ENCODE measurements at places on chromosomes 7 and 10.

- H3K27ac ChIP-seq: no peak overlapping the region
- H3K36me3 ChIP-seq: no peaks in the 10 kb centered on the region
- H3K27me3 ChIP-seq: no peaks in the 10 kb centered on the region
- H3K4me1 ChIP-seq: no peaks in the 10 kb centered on the region
- H3K4me3 ChIP-seq: no peak overlapping the region
- no peak for DNase-seq
These were observed 20.0 kb downstream of the SORCS1 start for GRCh38 chr10:107144490-107144889.

GRCh38 chr10:56349611-56350010 is 11.4 kb downstream of the ZWINT start:
- H3K36me3 ChIP-seq: no peaks in the 10 kb centered on the region
- H3K27ac ChIP-seq: no peak overlapping the region
- no peaks in the 10 kb centered on the region for H3K4me1 ChIP-seq
- no peak for DNase-seq
- no peaks in the 10 kb centered on the region for H3K27me3 ChIP-seq
- H3K4me3 ChIP-seq: no peak overlapping the region

GRCh38 chr7:1926908-1927306 is 256.8 kb downstream of the ELFN1 start:
- no peaks in the 10 kb centered on the region for H3K36me3 ChIP-seq
- no peak overlapping the region for H3K4me3 ChIP-seq
- no peak overlapping the region for H3K27ac ChIP-seq

GRCh38 chr10:88583584-88583957 is 453 bp upstream of the RNLS start:
- peaks cover 12% of the 10 kb centered on the region for H3K4me1 ChIP-seq
- no peak for DNase-seq
- peak overlapping the region; percentile 90 for H3K4me3 ChIP-seq
- peak overlapping the region; percentile 93 for H3K27ac ChIP-seq
- H3K27me3 ChIP-seq: no peaks in the 10 kb centered on the region

- no peak overlapping the region for H3K4me3 ChIP-seq
- no peaks in the 10 kb centered on the region for H3K27me3 ChIP-seq
- peaks cover 6% of the 10 kb centered on the region for H3K4me1 ChIP-seq
- no peak overlapping the region for H3K27ac ChIP-seq
These were observed 36.0 kb downstream of the R3HCC1L start for GRCh38 chr10:98170249-98171117.

DNA sequence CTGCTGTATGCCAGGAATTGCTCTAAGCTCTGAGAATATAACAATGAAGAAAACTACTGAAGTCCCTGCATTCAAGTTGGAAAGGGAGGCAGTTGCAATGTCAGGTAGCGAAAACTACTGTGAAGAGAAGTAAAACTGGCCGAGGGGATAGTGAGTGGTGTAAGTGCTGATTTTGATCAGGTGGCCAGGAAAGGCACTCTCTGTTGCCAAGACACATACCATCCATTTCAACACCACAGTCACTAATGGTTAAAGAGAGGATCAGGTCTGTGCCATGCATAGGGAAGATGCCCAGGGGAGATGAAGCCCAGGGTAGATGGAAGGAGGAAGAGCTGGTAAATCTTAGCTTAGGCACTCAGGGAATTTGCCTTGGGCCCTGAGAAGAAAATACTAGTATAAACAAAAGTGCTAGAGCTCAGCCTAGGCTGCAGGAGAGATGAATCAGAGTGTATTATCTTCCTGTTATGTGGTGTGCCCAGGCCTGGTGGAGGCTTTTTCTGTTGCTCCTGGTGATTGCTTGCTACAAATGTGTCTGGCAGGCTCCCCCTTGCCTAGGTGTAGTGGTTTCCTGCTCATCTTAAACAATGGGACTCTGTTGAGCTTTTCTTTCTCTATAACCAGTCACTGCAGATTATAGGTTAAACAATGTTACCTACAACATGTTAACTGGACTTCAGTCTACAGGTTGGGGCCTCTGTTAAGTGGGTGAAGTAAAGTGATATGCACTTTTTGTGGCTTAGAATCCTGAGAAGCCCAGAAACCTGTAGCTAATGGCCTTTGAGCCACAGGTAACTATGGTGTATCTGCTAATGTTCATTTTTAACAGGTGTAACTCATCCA is 125.5 kb downstream of the LRRC4 start:
- no peak overlapping the region for H3K4me3 ChIP-seq
- no peaks in the 10 kb centered on the region for H3K27me3 ChIP-seq

DNA sequence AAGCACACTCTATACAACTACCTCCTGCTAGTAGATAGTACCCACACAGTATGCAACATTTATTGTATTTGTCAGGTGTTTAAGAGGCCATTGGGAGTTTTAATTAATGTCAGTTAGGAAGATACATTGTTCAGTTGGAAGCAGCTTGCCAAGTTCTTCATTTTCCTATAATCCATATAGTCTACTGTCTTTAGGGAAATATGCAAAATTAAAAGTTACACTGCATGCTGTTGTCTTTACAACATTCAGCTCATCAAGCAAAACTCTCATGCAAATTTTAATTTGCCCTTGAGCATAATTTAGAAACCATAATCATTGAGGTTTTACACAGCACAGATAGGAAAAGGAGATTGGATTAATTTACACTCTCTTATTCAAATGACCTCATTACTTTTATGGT is 17.4 kb downstream of the FOXP2 start:
- H3K36me3 ChIP-seq: no peaks in the 10 kb centered on the region
- DNase-seq: no peak
- no peaks in the 10 kb centered on the region for H3K4me1 ChIP-seq
- H3K4me3 ChIP-seq: no peak overlapping the region

GRCh38 chr7:47298636-47299035 is 283.3 kb downstream of the TNS3 start:
- no peak for DNase-seq
- H3K4me3 ChIP-seq: no peak overlapping the region

- no peak for DNase-seq
- H3K4me1 ChIP-seq: no peaks in the 10 kb centered on the region
- H3K27me3 ChIP-seq: no peaks in the 10 kb centered on the region
These were observed 57.0 kb downstream of the ICA1 start for GRCh38 chr7:8205031-8205387.

DNA sequence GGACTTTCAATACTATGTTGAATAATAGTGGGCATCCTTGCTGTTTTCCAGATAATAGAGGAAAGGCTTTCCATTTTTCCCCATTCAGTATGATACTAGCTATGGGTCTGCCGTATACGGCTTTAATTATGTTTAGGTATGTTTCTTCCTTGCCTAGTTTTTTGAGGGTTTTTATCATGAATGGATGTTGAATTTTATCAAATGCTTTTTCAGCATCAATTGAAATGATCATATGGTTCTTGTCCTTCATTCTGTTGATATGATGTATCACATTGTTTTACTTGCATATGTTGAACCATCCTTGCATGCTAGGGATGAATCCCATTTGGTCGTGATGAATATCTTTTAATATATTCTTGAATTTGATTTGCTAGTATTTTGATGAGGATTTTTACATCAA is 9.2 kb upstream of the RP9 start:
- no peaks in the 10 kb centered on the region for H3K36me3 ChIP-seq
- H3K27me3 ChIP-seq: no peaks in the 10 kb centered on the region
- no peak overlapping the region for H3K27ac ChIP-seq
- DNase-seq: no peak
- H3K4me1 ChIP-seq: no peaks in the 10 kb centered on the region

GRCh38 chr7:151240536-151240935 is 8.0 kb downstream of the SMARCD3 start:
- no peak overlapping the region for H3K4me3 ChIP-seq
- H3K27me3 ChIP-seq: peaks cover 18% of the 10 kb centered on the region
- no peaks in the 10 kb centered on the region for H3K36me3 ChIP-seq
- H3K27ac ChIP-seq: no peak overlapping the region
- no peak for DNase-seq

GRCh38 chr7:24948739-24949138 is 31.2 kb downstream of the OSBPL3 start:
- no peak for DNase-seq
- H3K36me3 ChIP-seq: no peaks in the 10 kb centered on the region
- H3K4me1 ChIP-seq: no peaks in the 10 kb centered on the region
- no peak overlapping the region for H3K27ac ChIP-seq

Data from MM.1S (cell line).